ENCODE measurements at places on chromosomes 11 and 22. TPM values are rescaled to one million over a fixed set of nuclear protein-coding genes. Genes with fewer than 3 reads are reported as not detected.

Gene CABP4
- total RNA-seq, result not detected

Gene RAC2
- 0.29 TPM for total RNA-seq

Gene DDI1
- total RNA-seq, result not detected

Gene OTOG
- total RNA-seq, result not detected

Gene UBQLN3
- not detected for total RNA-seq

All from A549 treated with Mapracorat at 1 μM for 4 hours (cell line).